Thymus (tissue), 14 donors: ENCODE measurements at places on chromosomes 5 and 9.
A peak's percentile ranks its signal among the peaks of the same experiment; 100 is the strongest.

- peaks cover 31% of the 10 kb centered on the region for H3K27me3 ChIP-seq
- no peaks in the 10 kb centered on the region for H3K36me3 ChIP-seq
- peaks cover 19% of the 10 kb centered on the region for H3K4me1 ChIP-seq
- H3K4me3 ChIP-seq: peak overlapping the region; percentile 85
- DNase-seq: no peak
Observed at GRCh38 chr5:154189256-154189818, 1.2 kb upstream of the GALNT10 start.

DNA sequence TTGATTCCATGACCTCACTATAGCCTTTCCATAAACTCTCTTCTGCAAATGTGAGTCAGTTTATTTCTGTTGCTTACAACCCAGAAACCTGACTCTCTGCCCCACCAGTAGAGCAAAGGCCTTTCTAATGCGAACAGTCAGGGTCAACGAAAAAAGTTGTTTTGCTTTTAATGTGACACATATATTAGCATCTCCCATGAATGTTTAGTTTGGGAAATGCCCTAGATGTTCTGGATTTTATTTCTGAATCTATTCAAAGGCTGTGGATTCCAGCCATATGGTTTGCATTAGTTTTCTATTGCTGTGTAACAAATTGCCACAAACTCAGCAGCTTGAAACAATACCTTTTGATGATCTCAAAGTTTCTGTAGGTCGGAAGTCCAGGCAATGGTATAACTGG lies 193.5 kb downstream of the GNA14 start:
- no peak overlapping the region for H3K4me3 ChIP-seq
- no peaks in the 10 kb centered on the region for H3K4me1 ChIP-seq
- no peak for DNase-seq
- H3K36me3 ChIP-seq: no peaks in the 10 kb centered on the region

- no peaks in the 10 kb centered on the region for H3K36me3 ChIP-seq
- no peak overlapping the region for H3K27ac ChIP-seq
- no peaks in the 10 kb centered on the region for H3K27me3 ChIP-seq
- H3K4me1 ChIP-seq: no peaks in the 10 kb centered on the region
Observed at GRCh38 chr9:130347931-130348330, 82.4 kb downstream of the HMCN2 start.

DNA sequence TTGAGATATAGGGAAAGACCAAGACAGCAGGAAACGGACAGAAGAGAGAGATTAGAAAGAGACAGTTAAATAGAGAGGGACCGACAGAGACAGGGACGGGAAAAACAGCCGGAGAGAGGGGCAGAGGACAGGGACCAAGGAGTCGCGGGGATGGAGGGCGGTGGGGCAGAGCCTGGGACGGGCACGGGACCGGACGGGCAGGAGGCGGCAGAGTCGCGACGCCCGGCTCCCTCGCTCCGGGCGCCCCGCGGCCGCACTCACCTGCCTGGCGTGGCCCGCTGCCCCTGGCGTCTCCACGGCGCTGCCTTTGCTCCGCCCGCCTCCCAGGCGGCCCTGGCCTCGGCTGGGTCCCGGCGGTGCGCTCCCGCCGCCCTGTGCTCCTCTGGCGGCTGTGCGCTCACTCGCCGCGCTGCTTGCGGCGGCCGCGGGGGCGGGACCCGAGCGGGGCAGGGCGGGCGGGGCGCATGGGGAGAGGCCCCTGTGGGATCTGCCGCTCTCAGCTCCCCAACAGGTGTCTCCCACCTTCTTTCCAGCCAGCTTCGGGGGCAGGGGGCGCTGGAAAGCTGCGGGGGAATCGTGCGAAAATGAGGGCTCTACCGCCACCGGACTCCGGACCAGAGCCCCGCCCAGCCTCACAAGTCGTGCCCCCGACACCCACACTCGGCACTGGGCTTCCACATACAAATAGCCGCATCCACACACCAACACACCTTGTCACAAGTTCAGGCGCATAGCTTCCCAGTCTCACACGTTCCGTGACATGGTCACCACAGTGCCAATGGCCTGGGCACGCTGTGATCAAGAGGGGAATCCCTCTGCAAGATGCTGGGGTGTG lies at the start of gene ARID3C:
Gene ARID3C (minus strand): TSS at position 411 of the 835 bp plus-strand sequence. CDS start 1,052 bp downstream, outside the sequence.
- H3K27ac ChIP-seq: no peak within 1 kb of the TSS
- peaks cover 66% of the 10 kb centered on the region for H3K27me3 ChIP-seq
- no peak within 1 kb of the TSS for H3K4me3 ChIP-seq
- H3K4me1 ChIP-seq: no peaks in the 10 kb centered on the region

DNA sequence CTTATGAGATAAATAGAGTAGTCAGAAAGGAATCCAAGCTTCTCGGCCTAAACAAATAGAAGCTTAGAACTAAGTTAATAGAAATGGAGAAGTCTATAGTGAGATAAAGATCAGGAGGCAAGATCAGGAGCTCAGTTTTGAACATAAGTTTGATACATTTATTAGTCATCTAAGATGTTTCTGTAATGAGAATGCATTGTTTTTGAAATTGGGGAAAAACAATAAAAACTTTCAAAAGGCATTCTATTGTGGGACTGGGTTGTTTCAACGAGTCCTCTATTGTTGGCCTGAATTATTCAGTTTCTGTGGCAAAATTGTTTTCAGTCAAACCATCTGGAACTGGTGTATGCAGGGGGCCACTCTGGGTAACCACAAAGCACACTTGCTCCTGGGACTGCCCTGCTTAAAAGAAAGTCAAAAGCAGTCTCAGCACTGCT lies 181.0 kb upstream of the CLINT1 start:
- H3K27me3 ChIP-seq: no peaks in the 10 kb centered on the region
- no peak overlapping the region for H3K4me3 ChIP-seq
- no peak overlapping the region for H3K27ac ChIP-seq
- H3K36me3 ChIP-seq: no peaks in the 10 kb centered on the region

GRCh38 chr5:67528953-67529352 lies 332.4 kb upstream of the CD180 start:
- no peaks in the 10 kb centered on the region for H3K27me3 ChIP-seq
- H3K4me1 ChIP-seq: no peaks in the 10 kb centered on the region
- no peaks in the 10 kb centered on the region for H3K36me3 ChIP-seq
- H3K27ac ChIP-seq: no peak overlapping the region
